ENCODE measurements at places on chromosomes 5 and 9. TPM values are rescaled to one million over a fixed set of nuclear protein-coding genes. Genes with fewer than 3 reads are reported as not detected.

ZNF300 gene
- 1.1 TPM for total RNA-seq

CATSPER3 gene
- 0.31 TPM for total RNA-seq

FLT4 gene
- 3.3 TPM for total RNA-seq

SIT1 gene
- total RNA-seq, result 99.9 TPM

FOXD4L5 gene
- 0.11 TPM for total RNA-seq

OR1J2 gene
- not detected for total RNA-seq

CFAP77 gene
- not detected for total RNA-seq

SLC27A6 gene
- not detected for total RNA-seq

FABP6 gene
- total RNA-seq, result not detected

MOB3B gene
- total RNA-seq, result 0.67 TPM

S100Z gene
- total RNA-seq, result 0.36 TPM

Measured in activated CD8-positive, alpha-beta T cell treated with anti-CD3 and anti-CD28 coated beads for 36 hours (primary cell).